ENCODE measurements at places on chromosomes 6 and 20. TPM values are rescaled to one million over a fixed set of nuclear protein-coding genes. Genes with fewer than 3 reads are reported as not detected.
A peak's percentile ranks its signal among the peaks of the same experiment; 100 is the strongest.

DNA sequence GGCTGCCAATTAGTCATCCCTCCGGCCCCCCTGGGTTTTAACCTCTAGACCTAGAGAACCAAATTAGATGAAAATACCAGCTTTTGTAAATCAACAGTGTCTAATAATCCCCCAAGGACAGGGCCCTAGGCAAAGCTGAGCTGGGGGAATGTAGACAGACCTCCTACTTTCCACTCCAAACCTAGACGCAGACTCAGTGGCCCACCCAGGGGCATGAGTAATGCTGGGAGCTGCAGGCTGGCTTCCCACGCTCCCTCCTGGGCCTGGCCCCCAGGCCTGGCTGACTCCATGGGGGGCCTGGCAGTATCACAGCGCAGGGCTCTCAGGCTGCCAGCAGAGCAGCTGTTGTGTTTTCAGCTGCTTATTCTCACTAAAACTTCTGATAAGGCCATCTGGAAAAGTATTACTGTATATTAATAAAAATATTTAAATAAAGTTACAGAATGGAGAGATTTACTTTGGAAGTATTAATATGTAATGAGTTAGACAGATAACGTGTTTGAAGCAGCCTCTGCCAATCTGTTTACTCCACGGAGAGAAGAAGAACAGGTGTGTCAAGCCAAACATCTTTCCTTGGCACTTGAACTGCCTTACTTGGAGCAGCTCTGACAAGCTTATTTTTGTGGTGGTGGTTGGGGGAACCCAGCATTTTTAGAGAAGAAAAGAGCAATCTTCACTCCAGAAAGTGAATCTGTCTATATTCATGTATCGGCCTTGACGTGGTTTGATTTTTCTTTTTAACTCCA is 144.0 kb upstream of the AGPAT4 start:
- DNase-seq: peak; percentile 80

DNA sequence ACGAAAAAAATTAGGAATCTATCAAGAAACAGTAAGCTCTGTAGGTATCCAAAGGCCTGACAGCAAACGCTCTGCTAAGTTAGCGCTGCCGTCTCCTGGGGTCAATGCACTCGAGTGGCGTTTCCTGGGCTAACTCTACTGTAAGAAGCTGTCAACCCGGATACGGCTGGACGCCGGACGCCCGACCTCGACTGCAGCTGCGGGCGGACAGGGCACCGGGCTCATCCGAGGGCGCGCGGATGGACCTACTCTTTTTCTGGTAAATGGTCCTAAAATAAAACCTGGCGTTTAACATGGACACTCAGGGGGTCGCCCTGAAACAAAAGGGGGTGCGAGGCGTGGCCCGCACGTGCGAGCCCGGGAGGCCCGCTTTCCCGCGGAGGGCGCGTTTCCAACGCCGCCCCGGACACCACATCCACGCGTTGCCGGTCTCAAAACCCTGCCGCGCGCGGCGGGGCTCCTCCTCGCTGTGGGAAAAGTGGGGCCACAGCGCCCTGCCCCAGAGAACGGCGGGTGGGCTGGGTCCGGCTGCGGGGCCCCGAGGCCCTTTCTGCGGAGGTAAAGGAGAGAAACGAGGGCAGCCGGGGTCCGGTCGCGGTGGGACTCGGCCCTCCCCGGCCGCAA is 537 bp downstream of the TCP1 start:
- peak; percentile 46 for DNase-seq

DNA sequence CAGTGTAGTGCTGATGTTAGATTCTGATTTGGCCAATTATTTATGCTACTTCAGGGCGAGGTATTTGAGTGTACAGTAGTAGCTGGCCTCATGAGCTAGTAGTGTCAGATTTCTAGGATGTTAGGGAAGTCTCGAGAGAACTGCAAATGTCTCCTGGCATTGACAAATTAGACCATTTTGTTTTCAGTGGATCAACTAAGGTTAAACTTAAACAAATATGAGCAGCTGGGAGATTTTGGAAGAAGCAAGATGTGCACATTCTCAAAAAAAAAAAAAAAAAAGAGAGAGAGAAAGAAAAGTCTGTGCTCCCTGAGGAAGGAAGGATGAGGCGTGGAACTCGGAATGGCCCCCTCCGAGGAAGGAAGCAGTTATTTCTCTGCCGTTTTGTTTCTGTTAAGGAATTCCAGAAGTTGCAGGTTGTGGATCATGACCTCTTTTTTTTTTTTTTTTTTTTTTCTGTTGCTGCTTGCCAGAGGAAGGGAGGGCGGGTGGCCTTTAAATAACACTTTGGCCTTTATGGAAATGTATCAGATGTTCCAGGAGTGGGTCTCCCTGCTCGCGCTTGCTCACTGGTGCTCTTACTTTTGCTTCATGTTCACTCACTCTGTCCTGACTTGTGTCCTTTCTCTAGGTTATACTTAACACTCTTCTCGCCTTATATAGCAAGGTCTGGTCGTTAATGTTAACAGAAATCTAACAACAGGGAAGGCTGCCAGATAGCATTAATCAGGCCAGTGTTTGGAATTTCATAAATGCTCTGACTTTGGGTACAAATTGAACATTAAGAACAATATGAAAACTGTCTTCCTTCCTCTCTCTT is 124.4 kb downstream of the TCP11 start:
- no peak for DNase-seq

DNA sequence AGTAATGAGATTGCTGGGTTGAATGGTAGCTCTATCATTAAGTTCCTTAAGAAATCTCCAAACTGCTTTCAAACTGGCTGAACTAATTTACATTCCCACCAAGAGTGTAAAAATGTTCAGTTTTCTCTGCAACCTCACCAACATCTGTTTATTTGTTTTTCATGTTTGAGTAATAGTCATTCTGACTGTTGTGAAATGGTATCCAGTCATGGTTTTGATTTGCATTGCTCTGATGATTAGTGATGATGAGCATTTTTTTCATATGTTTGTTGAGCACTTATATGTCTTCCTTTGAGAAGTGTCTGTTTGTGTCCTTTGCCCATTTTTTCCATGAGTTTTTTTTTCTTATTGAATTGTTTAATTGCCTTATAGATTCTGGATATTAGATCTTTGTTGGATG is 24.9 kb downstream of the DEFB125 start:
- no peak for DNase-seq

GRCh38 chr20:57625181-57625958 is 5.1 kb upstream of the ZBP1 start:
- no peak for DNase-seq

DNA sequence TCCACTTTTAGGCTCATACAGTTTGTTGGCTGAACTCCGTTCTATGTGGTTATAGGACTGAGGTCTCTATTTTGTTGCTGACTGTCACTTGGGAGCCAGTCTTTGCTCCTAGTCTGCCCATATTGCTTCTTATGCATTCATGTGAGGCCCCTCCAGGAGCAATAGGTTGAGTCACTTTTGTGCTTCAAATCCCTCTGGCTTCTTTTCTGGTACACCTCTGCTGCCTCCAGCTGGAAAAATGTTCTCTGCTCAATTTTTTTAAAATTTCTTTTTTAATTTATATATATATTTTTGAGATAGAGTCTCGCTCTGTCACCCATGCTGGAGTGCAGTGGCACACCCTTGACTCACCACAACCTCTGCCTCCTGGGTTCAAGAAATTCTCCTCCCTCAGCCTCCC is 42.7 kb upstream of the NOX3 start:
- no peak for DNase-seq

GRCh38 chr6:139429580-139430145 is 55.2 kb upstream of the CITED2 start:
- no peak for DNase-seq

- DNase-seq: no peak
Observed at GRCh38 chr20:51029556-51029955, 6.6 kb upstream of the KCNG1 start.

GRIK2 gene
- total RNA-seq: 26.7 TPM

CCN6 gene
- not detected for total RNA-seq

ADNP gene
- 44.1 TPM for total RNA-seq

TBX18 gene
- total RNA-seq: 9.1 TPM

BHLHE23 gene
- not detected for total RNA-seq

LIN28B gene
- not detected for total RNA-seq

PHACTR1 gene
- 24.8 TPM for total RNA-seq

Data from right cardiac atrium (tissue), 5 donors.